ENCODE measurements at places on chromosomes 5 and 9. TPM values are rescaled to one million over a fixed set of nuclear protein-coding genes. Genes with fewer than 3 reads are reported as not detected.

Gene IFNA21
- total RNA-seq: not detected

Gene SLC36A3
- total RNA-seq: not detected

GRCh38 chr9:120875195-120875565, 1.8 kb downstream of the PHF19 start:
- peaks cover 9% of the 10 kb centered on the region for H3K4me1 ChIP-seq
- no peak overlapping the region for H3K4me3 ChIP-seq
- DNase-seq: no peak
- no peaks in the 10 kb centered on the region for H3K27me3 ChIP-seq

DNA sequence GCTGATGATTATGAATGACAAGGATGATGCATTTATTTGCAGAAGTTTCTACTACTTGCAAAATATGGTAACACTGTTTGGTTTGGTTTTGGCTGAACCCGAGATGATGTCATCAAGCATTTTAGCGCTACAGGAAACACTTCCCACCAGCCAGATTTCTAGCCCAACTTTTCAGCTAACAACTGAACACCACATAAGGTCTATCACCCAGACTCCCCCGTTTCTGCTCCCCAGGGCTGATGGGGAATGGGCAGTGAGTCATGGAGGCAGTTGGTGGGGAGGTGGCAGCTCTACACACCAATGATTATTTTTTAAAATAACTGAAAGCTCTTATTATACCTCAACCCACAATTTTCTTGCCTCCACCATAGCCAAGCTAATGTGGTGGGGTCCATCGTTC, 302.9 kb downstream of the CEMIP2 start:
- no peaks in the 10 kb centered on the region for H3K36me3 ChIP-seq
- no peaks in the 10 kb centered on the region for H3K4me1 ChIP-seq
- no peak for DNase-seq
- no peak overlapping the region for H3K4me3 ChIP-seq
- H3K27me3 ChIP-seq: no peaks in the 10 kb centered on the region

DNA sequence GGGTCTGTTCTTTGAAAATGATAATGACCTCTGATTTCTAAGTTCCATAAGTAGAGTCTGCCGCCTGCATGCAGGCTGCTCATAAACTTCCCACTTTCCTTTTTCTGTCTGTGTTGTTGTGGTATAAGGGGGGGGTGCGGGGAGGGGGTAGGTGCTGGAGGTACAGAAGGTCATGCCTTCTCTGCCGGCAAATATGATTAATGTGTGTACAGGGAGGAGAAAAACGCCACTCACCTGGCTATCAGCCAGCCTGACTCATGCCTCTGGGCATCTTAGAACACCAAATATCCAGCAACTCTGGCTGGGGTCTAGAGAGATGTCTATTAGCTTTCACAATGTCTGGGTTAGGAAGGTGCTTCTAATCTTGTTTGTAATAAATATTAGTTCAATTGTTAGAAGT, 128.3 kb downstream of the EFNA5 start:
- H3K4me3 ChIP-seq: no peak overlapping the region
- H3K4me1 ChIP-seq: no peaks in the 10 kb centered on the region
- H3K36me3 ChIP-seq: no peaks in the 10 kb centered on the region

DNA sequence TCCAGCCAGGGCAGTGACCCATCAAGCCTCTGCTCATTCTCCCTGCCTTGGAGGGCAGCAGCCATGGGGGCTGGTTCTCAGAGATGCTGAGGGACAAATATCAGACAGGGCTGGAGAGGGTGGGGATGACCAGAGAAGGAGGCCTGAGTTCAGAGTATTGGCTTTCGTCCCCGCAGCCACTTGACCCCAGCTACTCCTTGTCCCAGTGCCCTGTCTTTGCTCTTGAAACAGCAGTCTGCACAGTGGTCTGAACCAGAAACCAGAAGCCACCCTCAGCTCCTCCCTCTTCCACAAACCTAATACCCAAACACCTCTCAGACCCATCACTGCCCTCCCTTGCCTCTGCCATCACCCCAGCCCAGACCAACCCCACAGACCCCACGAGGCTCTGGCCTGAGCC, 36.3 kb upstream of the SMIM23 start:
- no peaks in the 10 kb centered on the region for H3K27me3 ChIP-seq
- no peak overlapping the region for H3K4me3 ChIP-seq
- H3K27ac ChIP-seq: no peak overlapping the region
- H3K36me3 ChIP-seq: no peaks in the 10 kb centered on the region
- no peaks in the 10 kb centered on the region for H3K4me1 ChIP-seq

- no peaks in the 10 kb centered on the region for H3K4me1 ChIP-seq
- H3K27me3 ChIP-seq: no peaks in the 10 kb centered on the region
- no peak overlapping the region for H3K27ac ChIP-seq
- DNase-seq: no peak
- H3K36me3 ChIP-seq: no peaks in the 10 kb centered on the region
- H3K4me3 ChIP-seq: no peak overlapping the region
Observed at GRCh38 chr5:81533629-81534405, 139.9 kb upstream of the ACOT12 start.

DNA sequence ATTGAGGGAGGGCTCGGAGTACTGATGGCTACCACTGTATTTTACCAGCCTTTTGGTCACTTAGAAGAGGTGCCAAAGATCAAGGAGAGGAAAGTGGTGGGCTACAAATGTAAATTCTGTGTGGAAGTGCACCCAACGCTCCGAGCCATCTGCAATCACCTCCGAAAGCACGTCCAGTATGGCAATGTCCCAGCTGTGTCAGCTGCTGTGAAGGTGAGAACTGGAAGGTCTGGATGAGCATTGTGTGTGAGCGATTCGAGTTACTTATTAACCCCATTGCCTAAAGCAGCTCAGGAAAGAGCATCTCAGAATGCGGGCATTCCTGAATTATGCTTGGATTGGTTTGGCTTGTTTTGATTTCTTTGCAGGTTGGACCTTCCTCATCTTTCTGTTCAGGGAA, 67.5 kb downstream of the ZNF462 start:
- no peaks in the 10 kb centered on the region for H3K4me1 ChIP-seq
- no peaks in the 10 kb centered on the region for H3K36me3 ChIP-seq
- DNase-seq: no peak

Gene ACTL7B
- not detected for total RNA-seq

DNA sequence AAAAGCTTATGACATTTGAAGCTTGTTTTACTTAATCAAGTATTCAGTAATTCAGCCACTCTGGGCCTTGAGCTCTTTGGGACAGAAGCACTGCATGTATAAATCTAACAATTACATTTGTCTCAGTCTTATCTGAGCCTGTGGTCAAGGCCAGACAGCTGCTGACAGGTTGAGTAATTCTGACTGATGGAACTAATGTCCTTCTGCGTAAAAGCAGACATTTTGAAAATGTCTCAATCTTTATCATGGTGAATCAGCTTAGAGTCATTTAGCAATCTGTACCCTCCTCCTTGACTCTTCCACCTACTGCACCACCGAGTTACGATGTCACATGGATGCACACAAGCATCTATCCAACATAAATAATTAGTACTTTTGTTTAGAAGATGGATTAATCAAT, 400.0 kb downstream of the ARRDC3 start:
- H3K4me3 ChIP-seq: no peak overlapping the region
- no peaks in the 10 kb centered on the region for H3K36me3 ChIP-seq
- no peak overlapping the region for H3K27ac ChIP-seq
- no peaks in the 10 kb centered on the region for H3K27me3 ChIP-seq

- no peaks in the 10 kb centered on the region for H3K4me1 ChIP-seq
- H3K36me3 ChIP-seq: no peaks in the 10 kb centered on the region
- no peaks in the 10 kb centered on the region for H3K27me3 ChIP-seq
- no peak overlapping the region for H3K27ac ChIP-seq
Observed at GRCh38 chr9:3012842-3013241, 168.9 kb upstream of the PUM3 start.
